Right lung (tissue), 10 donors: ENCODE measurements at places on chromosomes 4 and X. TPM values are rescaled to one million over a fixed set of nuclear protein-coding genes. Genes with fewer than 3 reads are reported as not detected.

The RGN gene
- 14.9 TPM for polyA plus RNA-seq

The CFAP299 gene
- 1.1 TPM for polyA plus RNA-seq

The PCDH7 gene
- 44.2 TPM for polyA plus RNA-seq

The DOK7 gene
- 0.31 TPM for polyA plus RNA-seq

The TRIM75 gene
- 0.10 TPM for polyA plus RNA-seq

The AFP gene
- 219 TPM for polyA plus RNA-seq

The TAF7L gene
- 0.55 TPM for polyA plus RNA-seq

The AWAT2 gene
- polyA plus RNA-seq: not detected

The IL15 gene
- 0.90 TPM for polyA plus RNA-seq

The TIGD2 gene
- 11.1 TPM for polyA plus RNA-seq

The DGKK gene
- 0.03 TPM for polyA plus RNA-seq

The AKAP14 gene
- 5.5 TPM for polyA plus RNA-seq

The PLS3 gene
- 310 TPM for polyA plus RNA-seq

The EDA gene
- 3.7 TPM for polyA plus RNA-seq

The MTMR8 gene
- polyA plus RNA-seq: 2.2 TPM

The SHISA3 gene
- 49.3 TPM for polyA plus RNA-seq

The SERTM2 gene
- not detected for polyA plus RNA-seq

The CPXCR1 gene
- not detected for polyA plus RNA-seq

The MAP7D2 gene
- 0.30 TPM for polyA plus RNA-seq

The TMEM154 gene
- polyA plus RNA-seq: 2.3 TPM

The FAM199X gene
- 29.0 TPM for polyA plus RNA-seq

The SLITRK4 gene
- 1.6 TPM for polyA plus RNA-seq

The LINC00632 gene
- polyA plus RNA-seq: 131 TPM

The CSAG3 gene
- polyA plus RNA-seq: not detected

The HMGN5 gene
- polyA plus RNA-seq: 22.6 TPM

The OTC gene
- 0.12 TPM for polyA plus RNA-seq

The NCAPG gene
- 35.6 TPM for polyA plus RNA-seq

The PLXNA3 gene
- 64.0 TPM for polyA plus RNA-seq

The SMR3B gene
- not detected for polyA plus RNA-seq

The RTL3 gene
- 0.07 TPM for polyA plus RNA-seq

The THAP9 gene
- polyA plus RNA-seq: 8.2 TPM

The PTPN13 gene
- 115 TPM for polyA plus RNA-seq

The NXF2B gene
- polyA plus RNA-seq: 0.64 TPM

The ADGRA3 gene
- 54.6 TPM for polyA plus RNA-seq

The RPL34 gene
- polyA plus RNA-seq: 2,646 TPM

The CLGN gene
- 4.2 TPM for polyA plus RNA-seq

The BCORL1 gene
- 13.6 TPM for polyA plus RNA-seq

The IQSEC2 gene
- polyA plus RNA-seq: 16.9 TPM

The MAGEB6 gene
- polyA plus RNA-seq: not detected

The CYP2U1 gene
- polyA plus RNA-seq: 5.3 TPM

The PKD2 gene
- 64.3 TPM for polyA plus RNA-seq

The SORBS2 gene
- polyA plus RNA-seq: 36.8 TPM

The UGT2A3 gene
- polyA plus RNA-seq: 2.5 TPM

The ZFYVE28 gene
- polyA plus RNA-seq: 2.9 TPM

The GPR82 gene
- 0.14 TPM for polyA plus RNA-seq

The SMIM10 gene
- 8.4 TPM for polyA plus RNA-seq

The SPACA5 gene
- not detected for polyA plus RNA-seq

The NAP1L2 gene
- polyA plus RNA-seq: 0.52 TPM

The PABPC1L2B gene
- polyA plus RNA-seq: not detected

The TRIML2 gene
- 0.18 TPM for polyA plus RNA-seq

The DCAF4L1 gene
- 0.23 TPM for polyA plus RNA-seq

The NHS gene
- 7.5 TPM for polyA plus RNA-seq

The QRFPR gene
- 2.7 TPM for polyA plus RNA-seq

The FRMD7 gene
- polyA plus RNA-seq: not detected

The XG gene
- polyA plus RNA-seq: 0.26 TPM

The F8A3 gene
- polyA plus RNA-seq: 2.6 TPM

The CCDC158 gene
- 0.90 TPM for polyA plus RNA-seq
